ENCODE measurements at places on chromosomes 11 and 22. TPM values are rescaled to one million over a fixed set of nuclear protein-coding genes. Genes with fewer than 3 reads are reported as not detected.

The TRIM49 gene
- not detected for total RNA-seq

The IL18 gene
- not detected for total RNA-seq

GRCh38 chr11:15481871-15482270, 367.1 kb downstream of the INSC start:
- no peak for DNase-seq

The OR8G1 gene
- under 0.01 TPM for total RNA-seq

DNA sequence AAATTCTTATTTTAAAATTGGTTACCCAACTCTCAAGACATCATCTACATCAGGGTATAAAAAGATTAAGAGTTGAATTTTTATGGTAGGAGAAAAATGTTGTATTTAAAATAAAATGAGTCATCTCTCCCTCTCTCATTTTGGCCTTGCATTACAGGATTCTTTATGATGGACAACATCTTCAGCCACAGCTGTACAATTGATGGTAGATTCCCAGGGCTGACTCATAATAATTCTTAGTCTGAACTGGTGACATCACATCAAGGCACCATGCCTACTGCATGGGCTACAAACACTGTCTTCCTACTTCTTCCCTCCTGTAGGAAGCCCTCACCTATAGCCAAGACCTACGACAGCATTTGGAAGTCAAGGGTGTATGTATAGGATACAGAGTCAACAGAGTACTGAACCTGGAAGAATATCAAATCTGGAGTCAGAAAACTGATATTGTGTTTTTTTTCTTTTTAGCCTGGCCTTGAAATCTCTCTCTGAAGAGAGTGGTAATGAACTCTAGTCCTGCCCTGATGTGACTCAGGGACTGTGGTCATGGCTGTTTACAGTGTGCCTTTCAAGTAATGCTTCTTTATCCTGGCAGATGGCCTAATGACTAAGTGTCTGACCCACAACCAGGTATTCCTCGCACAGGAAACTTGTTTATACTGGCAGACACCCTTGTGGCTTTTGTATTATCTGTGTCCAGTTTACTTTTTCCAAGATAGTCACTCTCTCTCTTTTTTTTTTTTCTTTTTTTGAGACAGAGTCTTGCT, 32.5 kb downstream of the MRGPRX2 start:
- peak; percentile 87 for DNase-seq

DNA sequence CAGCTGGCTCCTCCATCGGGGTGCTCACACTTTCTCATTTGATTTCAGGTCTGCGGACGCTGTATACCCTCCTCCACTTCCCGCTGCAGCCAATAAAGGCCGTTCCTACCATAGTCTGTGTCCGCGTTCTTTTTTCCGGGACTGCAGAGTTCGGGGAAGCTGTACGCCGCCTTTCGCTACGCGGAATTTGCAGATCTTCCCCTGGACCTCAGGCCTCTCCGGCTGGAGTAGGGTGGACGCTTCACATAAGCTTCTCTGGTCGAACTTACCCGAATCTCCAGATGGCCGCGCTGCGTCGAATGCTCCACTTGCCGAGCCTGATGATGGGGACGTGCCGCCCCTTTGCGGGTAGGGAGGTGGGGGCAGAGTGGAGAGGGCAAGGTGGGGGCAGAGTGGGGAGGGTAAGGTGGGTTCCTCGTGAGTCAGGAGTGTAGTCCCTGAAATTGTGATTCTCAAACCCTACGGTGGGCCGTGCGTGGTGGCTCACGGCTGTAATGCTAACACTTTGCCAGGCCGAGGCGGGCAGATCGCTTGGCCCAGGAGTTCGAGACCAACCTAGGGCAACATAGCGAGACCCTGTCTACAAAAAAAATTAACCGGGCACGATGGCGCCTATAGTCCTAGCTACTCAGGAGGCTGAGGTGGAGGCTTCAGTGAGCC, 617 bp downstream of the CSKMT start:
- no peak for DNase-seq

The GAS2L1 gene
- total RNA-seq: 11.8 TPM

DNA sequence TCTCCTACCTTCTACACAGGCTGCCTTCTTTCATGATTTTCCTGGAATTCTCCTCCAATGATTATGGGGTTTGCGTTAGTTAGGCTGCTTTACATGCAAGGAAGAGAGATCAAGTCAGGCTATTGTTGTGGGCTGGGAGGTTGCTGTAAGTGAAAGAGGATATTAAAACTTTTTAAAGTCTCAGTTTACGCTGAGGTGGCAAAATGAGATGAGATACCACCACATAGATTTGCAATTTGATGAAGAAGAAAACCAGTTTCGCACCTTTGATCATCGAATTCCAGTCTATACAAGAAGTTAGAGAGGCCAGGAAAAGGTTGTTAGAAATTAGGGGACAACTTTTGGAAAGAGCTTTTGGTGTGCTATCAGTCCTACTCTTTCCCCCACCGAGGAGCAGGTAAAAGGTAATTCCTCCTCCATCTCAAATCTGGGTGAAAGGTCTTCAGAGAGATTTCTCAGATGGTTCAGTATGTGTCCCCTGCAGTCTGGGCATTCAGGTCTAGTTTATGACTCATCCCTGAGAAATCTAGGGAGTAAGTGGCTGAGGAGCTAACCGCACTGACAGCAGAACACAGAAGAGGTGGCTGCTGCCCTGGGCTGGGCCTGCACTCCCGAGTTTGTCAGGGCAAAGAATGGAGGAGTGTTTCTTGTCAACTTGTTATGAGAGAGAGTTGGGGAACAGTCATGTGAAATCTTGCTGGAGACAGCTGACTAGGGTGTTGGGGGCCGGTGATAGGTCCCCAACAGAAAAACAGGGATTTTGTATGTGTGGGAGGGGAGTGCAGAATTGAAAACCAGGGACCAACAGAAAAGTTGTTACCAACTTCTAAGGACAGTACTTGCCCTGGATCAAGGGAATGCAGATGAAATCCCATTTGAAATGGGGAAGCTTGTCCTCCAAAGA, 34.7 kb downstream of the CCDC83 start:
- DNase-seq: no peak

The GAB4 gene
- total RNA-seq: not detected

The C11orf98 gene
- total RNA-seq: 23.3 TPM

The ARHGAP20 gene
- total RNA-seq: 0.13 TPM

The OR5M3 gene
- total RNA-seq: not detected

GRCh38 chr11:44524346-44524745, 41.1 kb upstream of the CD82 start:
- no peak for DNase-seq

DNA sequence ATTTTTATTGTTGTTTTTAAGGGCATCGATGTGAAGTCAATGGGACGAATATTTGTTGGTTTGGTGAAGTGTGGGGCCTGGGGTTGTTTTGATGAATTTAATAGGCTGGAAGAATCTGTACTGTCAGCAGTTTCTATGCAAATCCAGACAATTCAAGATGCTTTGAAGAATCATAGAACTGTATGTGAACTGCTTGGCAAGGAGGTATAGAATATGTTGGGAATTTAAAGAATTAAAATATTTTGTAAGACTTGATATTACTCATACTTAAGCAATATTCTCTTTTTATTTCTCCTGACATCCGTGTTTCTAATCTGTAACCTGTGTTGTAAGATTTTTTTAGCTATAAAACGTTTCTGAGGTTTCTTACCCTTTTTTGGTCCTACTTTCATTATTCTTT, 61.6 kb downstream of the DYNC2H1 start:
- DNase-seq: no peak

The OLFML1 gene
- total RNA-seq: 0.25 TPM

GRCh38 chr11:113956986-113957385, 17.9 kb upstream of the HTR3A start:
- no peak for DNase-seq

The HORMAD2 gene
- not detected for total RNA-seq

The BLID gene
- 0.39 TPM for total RNA-seq

- no peak for DNase-seq
Measured at GRCh38 chr11:32890843-32891656, 1.6 kb upstream of the QSER1 start.

The F2 gene
- not detected for total RNA-seq

GRCh38 chr22:40324468-40325305, 21.6 kb upstream of the ADSL start:
- DNase-seq: no peak

GRCh38 chr11:120956710-120957495, 67.0 kb upstream of the TBCEL start:
- DNase-seq: no peak

Data from dermis microvascular lymphatic vessel endothelial cell (primary cell).